ENCODE measurements at places on chromosomes 1 and 21.

GRCh38 chr21:28749536-28749935, 243.1 kb downstream of the LTN1 start:
- DNase-seq: no peak

GRCh38 chr1:1183221-1183747, 9.6 kb downstream of the TTLL10 start:
- DNase-seq: no peak

DNA sequence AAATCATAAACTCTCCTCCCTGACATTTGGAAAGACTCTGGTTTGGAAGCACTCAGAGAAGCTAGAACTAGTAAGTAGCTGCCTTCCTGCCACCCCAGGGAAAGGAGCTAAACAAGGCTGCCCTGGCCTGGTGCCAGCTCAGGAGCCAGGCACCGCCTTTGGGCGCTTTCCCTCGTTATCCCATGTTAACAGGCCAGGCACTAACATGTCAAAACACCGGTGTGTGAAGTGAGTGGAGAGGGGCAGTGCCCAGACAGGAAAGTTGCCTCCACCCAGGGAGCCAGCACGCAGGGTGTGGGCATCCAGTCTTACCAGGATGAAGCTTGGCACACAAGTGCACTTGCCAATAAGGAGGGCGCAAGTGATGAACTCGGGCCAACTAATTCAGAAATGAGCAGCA, 346.8 kb downstream of the RRAGC start:
- no peak for DNase-seq

DNA sequence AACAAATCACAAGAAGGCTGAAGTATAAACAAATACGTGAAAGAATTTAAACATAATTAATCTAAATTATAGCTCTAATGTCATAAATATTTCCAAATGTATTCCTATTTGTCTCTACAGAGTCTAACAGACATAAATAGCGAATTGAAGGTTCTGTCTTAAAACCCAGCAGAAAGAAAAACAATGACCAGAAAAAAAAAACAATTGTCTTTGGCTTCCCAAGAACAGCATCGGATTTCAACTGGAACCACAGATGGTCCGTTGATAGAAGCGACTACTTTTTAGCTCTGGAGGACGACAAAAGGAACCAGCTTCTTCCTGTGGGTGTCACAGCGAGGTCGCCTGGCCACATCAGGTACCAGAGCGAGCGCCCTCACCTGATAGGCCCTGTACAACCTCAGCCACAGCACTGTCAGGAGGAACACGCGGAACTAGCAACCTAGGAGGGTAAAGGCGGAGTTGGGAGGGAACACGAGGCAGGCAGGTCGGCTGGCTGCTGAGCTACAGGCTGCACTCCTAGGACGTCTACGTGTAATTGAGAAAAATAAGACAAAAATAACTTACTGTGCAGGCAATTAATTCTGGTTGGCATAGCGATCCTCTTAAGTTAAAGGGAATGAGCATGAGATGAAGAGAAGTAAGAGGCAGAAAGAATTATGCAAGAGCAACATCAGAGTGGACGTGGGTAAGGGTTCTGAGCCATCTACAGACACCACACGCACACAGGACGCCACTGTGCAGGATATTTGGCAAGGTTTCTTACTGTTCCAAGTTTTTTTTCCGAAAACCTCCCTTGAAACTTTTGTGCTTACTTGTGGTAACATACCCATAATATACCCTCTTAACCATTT, 16.7 kb upstream of the PRDM15 start:
- no peak for DNase-seq

GRCh38 chr21:34807146-34807880, 138.5 kb downstream of the CLIC6 start:
- peak; percentile 95 for DNase-seq

GRCh38 chr1:60894741-60895140, 187.6 kb upstream of the NFIA start:
- DNase-seq: no peak

DNA sequence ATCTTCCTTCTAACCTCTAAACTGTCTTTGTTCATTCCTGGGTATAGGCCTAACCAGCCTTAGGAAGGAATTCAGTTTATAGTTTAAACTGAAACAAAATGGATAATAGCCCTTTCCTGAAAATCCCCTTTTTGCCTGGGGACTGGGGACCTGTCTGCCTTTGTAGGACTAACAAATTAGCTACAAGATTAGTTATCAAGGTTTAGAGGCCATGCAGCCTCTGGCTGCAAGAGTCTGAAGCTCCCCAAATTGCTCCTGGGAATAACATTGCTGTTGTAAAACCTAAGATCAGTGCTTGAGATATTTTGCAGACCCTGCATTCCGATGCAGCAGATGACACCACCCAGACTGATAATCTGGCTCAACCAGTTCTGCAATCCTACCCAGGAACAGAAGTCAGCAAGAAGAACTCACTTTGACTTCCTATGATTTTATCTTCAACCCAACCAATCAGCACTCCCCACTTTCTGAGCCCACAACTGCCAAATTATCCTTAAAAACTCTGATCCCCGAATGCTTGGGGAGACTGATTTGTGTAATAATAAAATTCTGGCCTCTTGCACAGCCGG, 96.6 kb upstream of the ETV3 start:
- DNase-seq: no peak

- no peak for DNase-seq
These were observed 1051.6 kb downstream of the AMY1C start for GRCh38 chr1:104801344-104801743.

DNA sequence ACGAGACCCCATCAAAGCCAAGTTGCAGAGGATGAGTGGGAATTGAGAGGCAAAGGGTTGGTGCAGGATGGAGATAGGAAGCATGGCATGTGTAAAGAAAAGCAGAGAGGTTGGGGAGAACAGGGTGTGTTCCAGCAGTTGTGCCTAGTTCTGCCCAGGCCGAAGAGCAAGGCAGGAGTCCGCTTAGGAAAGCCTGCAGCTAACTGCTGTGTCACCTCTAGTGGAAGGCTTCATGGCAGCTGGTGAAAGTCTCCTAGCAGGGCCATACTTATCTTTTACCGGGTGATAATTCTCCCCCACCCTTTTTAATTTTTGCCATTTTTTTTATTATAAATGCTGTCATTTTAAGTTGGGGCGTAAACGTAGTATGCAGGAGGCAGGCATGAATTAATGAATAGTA, 93.6 kb downstream of the NFIA start:
- DNase-seq: no peak

DNA sequence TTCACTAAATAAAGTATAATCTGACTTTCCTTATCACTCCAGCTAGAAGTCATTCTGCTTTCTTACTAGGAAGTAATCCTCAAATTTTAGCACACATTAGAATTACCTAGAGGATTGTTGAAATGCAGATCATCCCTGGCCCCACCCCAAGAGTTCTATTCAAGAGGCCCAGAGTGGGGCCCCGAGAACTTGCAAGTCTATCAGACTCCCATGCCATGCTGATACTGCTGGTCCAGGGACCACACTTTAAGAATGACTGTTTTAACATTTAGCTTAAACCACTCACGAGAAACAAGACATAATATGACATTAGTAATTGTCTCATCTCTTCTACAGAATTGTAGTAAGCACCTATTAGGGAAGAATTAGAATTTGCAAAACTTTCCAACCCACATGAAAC, 7.7 kb upstream of the SYNJ1 start:
- no peak for DNase-seq

All from dermis microvascular lymphatic vessel endothelial cell (primary cell).